ENCODE measurements at places on chromosomes 11 and 22.

GRCh38 chr11:86606270-86606835 lies 66.1 kb downstream of the ME3 start:
- DNase-seq = no peak

- no peak for DNase-seq
Observed at GRCh38 chr22:26798462-26799065, 141.2 kb downstream of the MIAT start.

- no peak for DNase-seq
Observed at GRCh38 chr11:123233280-123233974, 38.4 kb upstream of the CLMP start.

DNA sequence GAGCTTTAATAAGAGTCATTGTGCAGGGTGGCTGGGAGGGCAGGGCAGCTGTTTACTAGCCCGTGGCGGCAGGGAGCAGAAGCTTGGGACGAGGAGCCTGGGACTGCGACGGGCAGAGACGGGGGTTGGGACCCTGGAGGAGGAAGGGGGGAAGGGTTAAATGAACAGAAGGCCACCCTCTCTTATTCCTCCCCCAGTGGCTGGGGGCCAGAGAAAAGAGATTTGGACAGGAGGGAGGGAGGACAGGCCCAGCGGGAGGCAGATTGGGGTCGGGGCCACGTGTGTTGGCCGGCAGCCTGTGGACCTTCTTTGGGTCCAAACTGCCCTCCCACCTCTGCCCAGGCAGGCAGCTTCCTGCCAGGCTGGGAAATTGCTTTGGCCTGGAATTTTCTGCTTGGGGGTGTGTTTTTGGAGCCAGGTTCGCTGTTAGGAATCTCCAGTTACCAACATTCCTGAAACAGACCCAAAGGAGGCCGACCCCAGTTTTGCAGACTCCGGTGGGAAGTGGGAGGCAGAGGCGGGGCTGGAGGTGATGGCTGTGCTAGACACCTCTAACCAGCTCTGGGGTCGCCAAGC lies 50.2 kb downstream of the APOL3 start:
- DNase-seq = peak; percentile 79

DNA sequence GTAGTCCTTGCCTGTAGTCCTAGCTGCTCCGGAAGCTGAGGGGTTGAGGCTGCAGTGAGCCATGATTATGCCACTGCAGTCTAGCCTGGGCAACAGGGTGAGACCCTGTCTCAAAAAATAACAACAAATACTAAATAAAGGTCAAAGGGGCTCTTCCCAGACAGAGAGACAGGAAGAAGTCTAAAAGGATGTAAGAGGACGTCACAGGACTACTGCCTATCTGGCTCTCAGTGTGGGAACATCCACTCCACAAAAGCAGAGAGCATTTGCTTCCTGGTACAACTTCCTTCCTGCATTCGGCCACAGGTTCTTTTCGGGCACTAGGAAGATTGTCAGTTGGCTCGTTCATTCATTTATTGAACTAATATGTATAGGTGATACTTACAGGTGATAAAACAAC lies 110.6 kb downstream of the SGSM3 start:
- no peak for DNase-seq

DNA sequence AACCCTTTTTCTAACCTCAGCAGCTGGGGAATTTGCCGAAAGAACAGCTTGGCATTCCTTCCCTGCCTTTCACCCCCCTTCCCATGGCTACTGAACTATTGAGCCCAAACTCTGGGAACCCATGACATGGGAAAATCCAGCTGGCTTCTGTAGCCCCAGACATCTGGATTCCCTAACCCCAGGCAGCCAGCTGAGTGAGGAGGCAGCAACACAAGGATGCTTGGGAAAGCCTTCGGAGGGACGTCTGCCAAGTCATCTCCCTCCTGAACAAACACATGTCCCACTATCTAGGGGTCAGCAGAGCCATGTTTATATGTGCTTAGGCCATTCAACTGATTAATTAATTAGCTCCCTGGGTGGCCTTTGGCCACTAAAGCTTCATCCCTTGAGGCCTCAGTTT lies 21.6 kb downstream of the LRRC55 start:
- no peak for DNase-seq

GRCh38 chr11:121961321-121961801 lies 154.7 kb downstream of the BLID start:
- DNase-seq = no peak

- DNase-seq = no peak
Observed at GRCh38 chr11:65338676-65339075, 5.0 kb downstream of the DPF2 start.

GRCh38 chr11:10490032-10490397 lies 35.0 kb downstream of the AMPD3 start:
- no peak for DNase-seq

DNA sequence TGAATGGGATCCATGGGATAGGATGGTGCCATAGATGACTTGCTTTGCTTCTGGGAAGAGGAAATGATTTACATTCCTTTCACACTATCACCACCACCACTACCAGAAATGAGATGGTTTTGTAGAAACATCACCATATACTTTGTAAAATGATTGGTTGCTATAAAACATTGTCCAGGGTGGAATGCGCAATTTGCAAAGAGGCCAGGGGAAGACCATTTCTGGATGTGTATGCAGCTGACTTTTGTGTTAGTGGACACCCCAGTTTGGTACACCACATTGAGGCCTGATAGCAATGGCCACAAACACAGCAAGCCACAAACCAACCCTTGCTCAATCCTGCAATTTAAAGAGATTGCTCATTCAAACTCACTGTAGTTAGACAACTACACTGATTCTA lies 56.7 kb upstream of the RCN1 start:
- DNase-seq = no peak

- DNase-seq = peak; percentile 47
Observed at GRCh38 chr11:92678008-92678611, 291.3 kb upstream of the MTNR1B start.

DNA sequence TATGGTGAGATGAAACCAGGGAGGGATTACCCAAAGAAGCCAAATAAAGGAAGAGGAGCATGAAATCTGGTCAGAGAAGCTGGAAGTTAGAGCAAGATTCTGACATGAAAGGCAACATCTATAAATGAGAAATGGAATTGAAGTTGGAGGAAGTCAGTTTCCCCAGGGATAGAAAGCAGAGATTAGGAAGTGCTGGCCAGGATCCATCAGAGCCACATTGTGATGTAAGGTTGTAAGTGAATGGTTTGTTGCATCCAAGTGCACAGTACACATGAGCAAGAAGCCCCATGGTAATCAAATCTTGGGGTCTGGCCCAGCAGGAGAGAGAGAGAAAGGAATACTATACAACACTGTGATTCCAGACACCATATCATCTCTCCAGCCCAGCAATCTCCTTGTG lies 6.6 kb upstream of the NLRP10 start:
- DNase-seq = no peak

GRCh38 chr11:21631991-21632390 lies 560.9 kb upstream of the ANO5 start:
- no peak for DNase-seq

GRCh38 chr11:119065369-119065768 lies 2.2 kb upstream of the VPS11 start:
- peak; percentile 47 for DNase-seq

GRCh38 chr11:1048375-1049070 lies 12.0 kb upstream of the MUC6 start:
- no peak for DNase-seq

GRCh38 chr11:2202900-2203439 lies 31.4 kb upstream of the TH start:
- DNase-seq = no peak

DNA sequence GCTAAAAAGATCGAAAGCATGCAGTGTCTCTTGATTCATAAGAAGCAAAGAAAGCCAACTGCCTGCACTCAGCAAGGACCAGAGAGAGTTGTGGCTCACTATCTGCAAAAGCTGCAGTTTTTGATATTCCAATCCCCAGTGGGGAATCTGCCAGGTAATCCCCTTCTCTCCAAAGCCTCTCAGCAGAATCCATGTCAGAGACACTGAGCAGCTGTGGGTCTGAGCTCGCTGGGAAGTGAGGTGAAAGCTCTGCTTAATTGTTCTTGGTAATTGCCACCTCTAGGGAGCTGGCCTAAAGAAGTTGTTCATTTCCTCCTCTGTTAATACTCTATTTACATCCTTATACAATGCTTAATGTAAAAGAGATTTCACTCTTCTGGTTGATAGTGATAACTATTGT lies 261.3 kb upstream of the LRRC4C start:
- no peak for DNase-seq

- DNase-seq = peak; percentile 50
Observed at GRCh38 chr22:24155627-24156140, 25.6 kb upstream of the SUSD2 start.

DNA sequence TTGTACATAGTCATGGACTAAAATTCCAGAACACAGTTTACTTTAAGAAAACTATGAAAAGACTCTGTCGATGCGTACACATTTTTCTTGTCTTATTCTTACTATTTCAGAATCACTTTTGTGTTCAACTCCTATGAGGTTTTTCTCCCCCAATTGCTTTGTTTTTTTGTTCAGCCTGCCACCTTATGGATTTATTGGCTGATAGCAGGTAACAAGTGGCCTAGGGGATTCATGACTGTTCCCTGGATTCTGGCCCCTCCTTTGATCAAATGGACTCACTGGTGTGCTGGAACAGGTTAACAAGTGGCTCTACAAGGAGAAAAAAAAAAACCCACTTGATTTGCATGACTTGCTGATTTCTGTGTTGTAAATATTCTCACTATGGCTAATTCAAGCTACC lies 10.6 kb downstream of the MMP20 start:
- no peak for DNase-seq

GRCh38 chr11:66107600-66108510 lies 37.8 kb downstream of the PACS1 start:
- DNase-seq = no peak

DNA sequence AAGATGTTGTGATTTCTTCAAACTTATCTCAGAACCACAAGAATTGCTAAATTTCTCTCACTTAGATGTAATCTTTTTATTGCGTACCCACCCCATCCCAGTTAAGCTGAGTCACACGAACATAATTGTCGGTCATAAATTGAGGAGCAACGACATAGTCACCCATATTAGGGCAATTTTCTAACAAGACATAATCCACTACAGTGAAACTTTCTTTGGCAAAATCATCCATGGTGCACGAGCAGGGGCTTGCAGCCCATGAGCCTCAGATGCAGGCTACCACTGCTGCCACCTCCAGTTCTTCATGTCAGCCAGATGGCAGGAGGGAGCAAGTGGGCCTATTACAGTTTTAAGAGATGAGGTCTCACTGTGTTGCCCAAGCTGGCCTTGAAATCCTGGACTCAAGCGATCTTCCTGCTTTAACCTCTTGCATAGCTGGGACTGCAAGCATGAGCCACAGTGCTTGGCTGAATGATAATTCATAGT lies 70.3 kb upstream of the GRK2 start:
- no peak for DNase-seq

DNA sequence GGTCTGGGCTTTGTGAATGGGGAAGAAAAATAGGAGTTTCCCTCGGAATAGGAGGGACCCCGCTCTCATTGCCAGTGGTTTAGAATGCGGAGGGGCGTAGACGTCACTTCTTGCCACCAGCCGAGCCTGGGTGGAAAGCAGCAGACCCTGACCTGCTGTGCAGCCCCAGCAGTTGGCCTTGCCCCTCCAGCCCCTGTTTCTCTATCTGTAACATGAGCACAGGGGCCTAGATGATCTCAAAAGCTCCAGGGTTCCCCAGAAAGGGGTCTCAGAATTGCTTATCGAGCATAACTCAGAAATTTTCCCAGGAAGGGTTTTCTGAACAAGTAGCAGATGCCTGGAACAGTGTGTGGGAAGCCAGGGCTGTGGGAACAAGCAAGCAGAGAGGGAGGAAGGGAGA lies 43.9 kb downstream of the C11orf91 start:
- DNase-seq = no peak

- DNase-seq = no peak
Observed at GRCh38 chr11:107184986-107185385, 166.7 kb upstream of the GUCY1A2 start.

GRCh38 chr11:69101115-69101791 lies 52.5 kb downstream of the TPCN2 start:
- peak; percentile 90 for DNase-seq

GRCh38 chr11:110565357-110566336 lies 135.9 kb downstream of the FDX1 start:
- peak; percentile 90 for DNase-seq

- DNase-seq = no peak
Observed at GRCh38 chr22:16932577-16932976, 75.4 kb downstream of the GAB4 start.

Data from ELF-1 (cell line).